H9 (cell line): ENCODE measurements at places on chromosomes 2 and 18.

GRCh38 chr2:160375037-160375436 lies 118.6 kb downstream of the RBMS1 start:
- no peak for DNase-seq

DNA sequence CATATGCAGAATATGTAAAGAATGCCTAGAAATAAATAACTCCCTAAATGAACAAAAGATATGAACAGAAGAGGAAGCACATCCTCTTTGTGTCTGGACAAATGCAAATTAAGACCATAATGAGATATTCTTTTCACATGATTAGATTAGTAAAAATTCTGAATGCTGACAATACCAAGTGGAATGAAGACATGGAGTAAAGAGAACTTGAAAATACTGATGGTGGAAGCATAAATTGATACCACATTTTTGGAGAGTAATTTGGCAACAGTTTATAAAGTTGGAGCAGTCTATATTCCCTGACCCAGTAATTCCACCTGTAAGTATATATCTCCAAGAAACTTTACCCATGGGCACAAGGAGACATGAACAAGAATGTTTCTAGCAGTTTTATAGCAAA lies 130.0 kb downstream of the CAPN13 start:
- no peak for DNase-seq

DNA sequence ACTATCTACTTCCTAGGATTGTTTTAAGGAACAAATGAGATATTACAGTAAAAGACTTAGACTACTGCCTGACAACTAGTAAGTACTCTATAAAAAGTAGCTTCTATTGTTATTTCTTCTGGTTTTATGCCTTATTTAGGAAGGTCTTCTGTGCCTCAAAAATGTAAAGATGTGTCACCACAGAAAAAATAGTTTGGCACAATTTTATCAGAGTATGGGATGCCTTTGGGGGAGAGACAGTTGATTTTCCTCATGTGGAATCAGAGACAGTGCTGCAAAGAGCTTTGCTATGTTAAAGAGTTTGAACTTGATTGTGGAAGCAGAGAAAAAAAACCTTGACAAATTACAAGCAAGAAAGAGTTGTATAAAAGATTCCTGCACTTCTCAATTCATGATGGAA lies 98.4 kb downstream of the EHBP1 start:
- no peak for DNase-seq

DNA sequence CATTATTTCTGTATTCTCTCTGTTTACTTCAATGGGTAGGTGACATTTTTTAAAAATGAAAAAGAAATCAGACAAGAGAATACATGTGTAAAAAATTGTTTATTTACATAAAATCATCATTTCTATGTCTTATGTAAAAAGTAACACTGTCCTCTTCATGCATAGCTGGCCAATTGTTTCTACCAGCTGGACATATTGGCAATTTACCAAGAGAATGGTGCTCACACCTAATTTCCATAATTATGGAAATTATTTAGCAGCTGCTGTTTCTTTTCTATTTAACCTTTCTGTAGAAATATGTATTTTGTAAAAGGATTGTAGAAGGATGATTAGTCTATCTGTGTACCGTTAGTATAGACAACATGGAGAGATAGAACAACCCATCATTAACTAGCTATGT lies 791.9 kb downstream of the TRIB2 start:
- no peak for DNase-seq

- DNase-seq: no peak
Observed at GRCh38 chr18:76259711-76260110, 235.3 kb downstream of the ZNF516 start.

GRCh38 chr2:122710049-122710448 lies 954.6 kb downstream of the TSN start:
- no peak for DNase-seq

GRCh38 chr18:28855989-28856388 lies 679.1 kb upstream of the CDH2 start:
- DNase-seq: no peak

DNA sequence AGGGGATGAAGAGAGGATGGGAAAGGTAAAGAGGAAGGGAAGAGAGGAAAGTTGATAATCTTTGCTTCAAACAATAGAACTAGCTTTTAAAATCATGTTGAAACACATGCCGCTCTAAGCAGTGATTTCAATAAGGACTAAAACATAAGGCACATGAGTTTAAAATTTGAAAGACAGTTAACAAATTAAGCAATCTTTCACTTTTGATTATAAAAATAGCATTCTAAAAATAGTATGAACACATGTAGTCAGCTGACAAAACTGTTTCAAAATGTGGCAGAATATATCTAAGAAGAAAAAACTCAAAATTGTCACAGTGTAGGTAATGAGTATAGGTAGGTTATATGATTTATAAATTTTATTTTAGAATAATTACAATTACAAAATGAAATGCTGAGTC lies 25.3 kb downstream of the PSME4 start:
- no peak for DNase-seq
